ENCODE measurements at places on chromosomes 13 and 19. TPM values are rescaled to one million over a fixed set of nuclear protein-coding genes. Genes with fewer than 3 reads are reported as not detected.
A peak's percentile ranks its signal among the peaks of the same experiment; 100 is the strongest.

Gene SLC6A16
- 1.8 TPM for polyA plus RNA-seq

Gene IFI30
- 89.0 TPM for polyA plus RNA-seq

Gene MAG
- 0.29 TPM for polyA plus RNA-seq

DNA sequence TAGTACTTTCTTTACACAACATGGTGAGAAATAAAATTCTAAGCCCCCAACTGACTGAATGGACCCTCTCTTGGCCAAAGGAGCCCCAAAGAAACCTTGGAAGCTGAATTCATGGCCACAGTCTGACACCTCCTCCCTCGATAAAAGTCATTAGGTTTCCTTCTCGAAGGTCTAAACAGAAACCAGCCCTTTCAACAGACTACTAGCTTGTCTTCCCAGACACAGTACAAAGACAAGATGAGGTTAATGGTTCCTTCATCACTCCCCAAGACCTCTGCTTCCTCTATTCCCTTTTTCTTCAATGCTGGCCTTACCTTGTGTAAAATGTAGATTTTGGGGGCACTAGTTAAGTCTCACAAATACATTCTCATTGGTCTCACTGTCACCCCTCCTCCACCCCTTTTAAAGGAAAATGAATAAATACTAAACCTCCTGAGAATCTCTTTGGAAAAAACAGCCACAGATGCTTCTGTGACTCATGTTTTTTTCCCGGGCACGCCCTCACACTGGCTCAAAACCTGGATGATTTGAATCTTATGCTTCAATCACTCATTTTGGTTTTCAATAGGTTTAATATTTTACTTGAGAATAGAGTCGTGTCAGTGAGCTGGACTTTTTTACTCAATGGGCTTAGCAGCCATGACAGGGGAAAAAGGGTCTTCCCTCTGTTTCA is 65.8 kb upstream of the MED4 start:
- DNase-seq = no peak

DNA sequence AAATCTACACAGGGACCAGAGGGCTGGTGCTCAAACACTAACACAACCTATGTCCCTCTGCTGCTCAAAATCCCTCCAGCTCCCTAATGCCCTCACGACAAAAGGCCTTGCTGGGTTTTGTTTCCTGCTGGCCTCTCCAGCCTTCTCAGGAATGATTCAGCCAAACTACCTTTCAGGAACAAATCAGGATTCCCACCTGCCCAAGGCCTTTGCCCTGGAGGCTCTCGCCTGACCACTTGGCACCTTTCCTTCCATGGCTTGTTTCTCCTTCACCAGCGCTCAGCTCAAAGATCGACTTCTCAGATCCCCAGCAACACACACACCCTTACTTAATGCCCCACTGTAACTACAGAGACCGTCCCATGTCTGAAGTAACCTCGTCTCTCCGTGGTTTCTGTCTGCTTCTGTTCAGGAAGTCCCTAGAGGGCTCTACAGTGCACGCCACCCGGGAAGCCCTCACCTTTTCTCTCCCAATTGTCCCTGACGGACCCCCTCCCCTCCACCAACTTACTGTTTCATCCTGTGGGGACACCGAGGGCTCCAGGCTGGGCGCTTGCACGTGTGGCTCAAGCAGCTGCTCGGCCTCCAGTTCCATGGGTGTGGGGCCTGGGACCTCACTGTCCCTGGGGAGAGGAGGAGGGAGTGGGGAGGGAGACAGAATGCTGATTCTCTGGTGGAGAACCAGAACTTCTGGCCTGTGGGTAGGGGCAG is 3.2 kb upstream of the SIX5 start:
- no peak for DNase-seq

DNA sequence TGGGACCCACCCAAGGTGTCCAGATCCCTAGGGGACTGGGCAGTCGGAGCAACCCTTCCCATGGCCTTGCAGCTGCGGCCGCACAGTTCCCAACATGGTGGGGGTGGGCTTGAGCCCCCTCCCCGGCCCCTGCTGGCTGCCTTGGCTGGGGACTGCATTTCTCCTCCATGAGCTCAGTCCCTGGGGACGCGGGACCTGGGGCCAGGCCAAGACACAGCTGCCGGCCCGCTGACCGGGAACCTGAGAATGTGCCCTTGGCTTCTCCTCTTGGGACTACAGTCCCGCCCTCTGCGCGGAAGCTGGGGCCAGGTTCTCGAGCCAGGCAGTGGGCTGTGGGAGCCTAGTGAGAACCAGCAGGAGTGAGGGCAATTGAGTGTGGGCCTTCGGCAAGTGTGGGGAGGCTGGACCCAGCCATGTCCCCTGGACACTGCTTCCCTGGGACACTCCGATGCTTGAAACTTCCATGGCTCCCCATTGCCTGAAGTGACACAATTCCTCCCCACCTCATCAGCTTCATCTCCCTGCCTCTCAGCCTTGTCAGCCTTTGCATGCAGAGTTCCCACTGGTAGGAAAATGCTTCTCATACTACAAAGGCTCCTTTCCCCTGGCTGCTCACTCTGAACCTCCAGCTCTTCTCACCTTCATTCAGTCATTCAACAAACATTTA is 13.1 kb upstream of the NOTCH3 start:
- DNase-seq = no peak

- no peak for DNase-seq
Observed at GRCh38 chr13:61777899-61778298, 362.2 kb upstream of the PCDH20 start.

Gene ZNF577
- polyA plus RNA-seq = 2.6 TPM

- DNase-seq = peak; percentile 66
Observed at GRCh38 chr19:42253245-42254088, 1.5 kb downstream of the ERF start.

- no peak for DNase-seq
Observed at GRCh38 chr19:18904334-18905057, 8.5 kb upstream of the CERS1 start.

DNA sequence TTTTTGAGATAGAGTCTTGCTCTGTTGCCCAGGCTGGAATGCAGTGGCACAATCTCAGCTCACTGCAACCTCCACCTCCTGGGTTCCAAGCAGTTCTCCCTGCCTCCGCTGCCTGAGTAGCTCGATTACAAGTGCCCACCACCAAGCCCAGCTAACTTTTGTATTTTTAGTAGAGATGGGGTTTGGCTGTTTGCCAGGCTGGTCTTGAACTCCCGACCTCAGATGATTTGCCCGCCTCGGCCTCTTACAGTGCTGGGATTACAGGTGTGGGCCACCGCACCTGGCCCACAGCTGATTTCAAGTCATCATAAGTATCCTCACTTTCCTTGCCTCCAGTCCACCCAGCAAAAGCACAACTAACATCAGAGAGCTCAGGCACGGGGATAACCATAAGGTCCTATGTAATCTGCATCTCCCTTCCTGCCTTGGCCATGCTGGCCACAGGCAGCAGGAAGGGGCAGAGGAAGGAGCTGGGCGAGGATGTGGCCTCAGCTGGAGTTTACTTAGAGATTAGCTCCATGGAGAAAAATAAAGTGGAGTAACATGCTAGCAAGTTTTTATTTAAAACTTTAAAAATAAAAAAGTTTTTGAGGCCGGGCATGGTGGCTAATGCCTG is 22.9 kb upstream of the ADGRE1 start:
- no peak for DNase-seq

Gene PNMA8A
- not detected for polyA plus RNA-seq

- DNase-seq = no peak
Observed at GRCh38 chr13:40186626-40187323, 479.7 kb downstream of the FOXO1 start.

DNA sequence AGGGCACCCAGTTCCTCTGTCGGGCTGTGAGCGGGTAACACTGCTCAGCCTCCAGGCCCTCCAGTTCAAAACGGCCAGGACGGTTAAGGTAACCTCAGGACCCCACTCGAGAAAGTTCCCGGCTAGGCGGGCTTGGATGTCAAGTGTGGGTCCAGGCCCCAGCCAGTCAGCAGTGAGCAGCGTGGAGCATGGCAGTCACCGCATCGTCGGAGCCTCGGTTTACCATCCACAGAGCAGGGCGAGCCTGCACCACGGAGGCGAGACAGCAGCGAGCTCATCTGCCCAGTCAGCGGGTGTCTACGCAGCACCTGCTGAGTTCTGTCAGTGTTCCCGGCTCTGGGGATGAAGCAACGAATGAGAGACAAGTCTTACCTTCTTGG is 8.0 kb upstream of the CNOT3 start:
- DNase-seq = no peak

- no peak for DNase-seq
Observed at GRCh38 chr19:16801600-16802013, 27.6 kb upstream of the SIN3B start.

DNA sequence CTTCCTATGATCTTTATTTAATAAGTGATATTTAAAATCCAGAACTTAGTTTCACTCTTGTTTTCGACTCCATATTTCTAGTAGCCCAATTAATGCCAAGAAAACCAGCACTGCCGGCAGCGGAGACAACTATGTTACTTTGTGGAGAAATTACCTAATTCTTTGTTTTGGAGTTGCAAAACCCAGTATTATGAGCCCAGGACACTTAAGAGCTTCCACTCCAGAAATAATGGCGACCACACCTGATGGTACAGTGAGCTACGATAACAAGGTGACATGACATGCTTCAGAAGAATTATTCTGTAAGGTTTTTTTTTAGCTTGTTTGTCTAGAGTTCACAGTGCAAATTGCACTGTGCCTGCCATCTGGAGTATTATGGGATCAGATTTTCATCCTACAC is 136.4 kb downstream of the ZAR1L start:
- DNase-seq = no peak

Gene PLPPR3
- not detected for polyA plus RNA-seq

Data from liver (tissue), 10 donors.